Placental epithelial cell (primary cell): ENCODE measurements at places on chromosomes 12 and 14. TPM values are rescaled to one million over a fixed set of nuclear protein-coding genes. Genes with fewer than 3 reads are reported as not detected.

The P2RX2 gene
- not detected in 2 replicates for total RNA-seq

The RDH12 gene
- total RNA-seq: not detected in 2 replicates

The MYH6 gene
- not detected in 2 replicates for total RNA-seq

The SDR9C7 gene
- total RNA-seq: under 0.01 TPM in 1 of 2 replicates, not detected in the other

The TBX3 gene
- 1.2 and 2.1 TPM in 2 replicates for total RNA-seq

The ADGRD1 gene
- total RNA-seq: not detected in 2 replicates

The SMIM41 gene
- total RNA-seq: 0.39 TPM in 1 of 2 replicates, not detected in the other

The SLCO1B3 gene
- not detected in 2 replicates for total RNA-seq

The BICD1 gene
- total RNA-seq: 2.4 and 6.3 TPM in 2 replicates

The TMEM229B gene
- total RNA-seq: under 0.01 and 0.22 TPM in 2 replicates

The SOAT2 gene
- total RNA-seq: not detected in 2 replicates

The MYF6 gene
- not detected in 2 replicates for total RNA-seq

The KCNA1 gene
- not detected in 2 replicates for total RNA-seq

The SLC6A12 gene
- not detected in 2 replicates for total RNA-seq
